Caudate nucleus (tissue), 63 donors: ENCODE measurements at places on chromosomes 11 and 22.

- DNase-seq: no peak
Measured at GRCh38 chr22:21694795-21695429, 29.1 kb downstream of the PPIL2 start.

DNA sequence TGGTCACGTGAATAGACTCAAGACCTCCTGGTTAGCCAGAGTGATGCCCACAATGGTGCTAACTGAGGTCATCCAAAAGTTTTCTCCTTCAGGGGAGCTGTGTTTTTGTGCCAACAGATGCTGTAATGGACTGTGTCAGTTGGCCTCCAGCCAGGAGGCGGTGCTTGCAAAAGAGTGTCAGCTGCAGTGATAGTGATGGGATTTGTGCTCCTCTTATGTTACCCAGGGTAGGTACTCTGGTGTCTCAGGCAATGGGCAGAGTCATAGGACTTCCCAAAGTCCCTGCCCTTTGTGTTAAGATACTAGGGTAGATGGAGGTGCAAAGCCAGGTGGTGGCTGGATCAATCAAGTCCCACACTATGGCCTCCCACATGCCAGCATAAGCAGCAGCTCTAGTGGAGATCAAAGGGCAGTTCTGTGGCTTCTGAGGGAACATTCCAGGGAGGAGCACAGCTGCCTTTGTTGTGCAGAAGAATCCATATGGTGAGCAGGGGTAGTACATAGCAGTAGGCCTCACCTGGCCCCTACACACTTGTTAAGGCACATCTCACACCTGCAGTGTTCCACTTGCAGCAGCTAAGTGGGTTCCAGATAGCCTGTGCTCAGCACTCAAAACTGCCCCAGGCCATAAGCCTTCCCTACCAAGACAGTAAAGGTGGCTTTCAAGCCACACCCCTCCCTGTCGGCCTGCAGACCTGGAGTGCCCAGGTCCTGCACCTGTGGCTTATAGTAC, 9.4 kb upstream of the FANCF start:
- no peak for DNase-seq

GRCh38 chr11:83938148-83938547, 652.0 kb upstream of the CCDC90B start:
- no peak for DNase-seq

- no peak for DNase-seq
Measured at GRCh38 chr11:30041171-30041570, 24.3 kb upstream of the KCNA4 start.

DNA sequence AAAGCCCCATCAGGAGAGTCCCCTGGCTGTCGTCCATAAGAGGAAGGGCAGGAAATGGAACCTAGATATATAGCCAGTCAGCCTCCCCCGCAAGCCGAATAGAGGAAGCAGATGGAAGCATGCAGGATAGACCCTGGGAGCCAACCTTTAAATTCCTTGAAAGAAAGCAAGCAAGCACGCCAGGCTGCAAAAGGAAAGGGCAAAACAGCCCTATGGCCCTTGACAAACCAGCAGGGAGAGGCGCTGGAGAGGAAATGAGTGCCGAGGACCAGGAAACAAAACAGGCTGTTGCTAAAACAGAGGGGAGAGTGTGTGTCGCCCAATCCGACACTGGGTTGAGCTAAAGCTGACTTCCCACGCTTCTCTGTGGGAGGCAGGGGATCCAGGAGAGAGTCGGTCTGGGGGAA, 203.5 kb upstream of the MTNR1B start:
- no peak for DNase-seq

DNA sequence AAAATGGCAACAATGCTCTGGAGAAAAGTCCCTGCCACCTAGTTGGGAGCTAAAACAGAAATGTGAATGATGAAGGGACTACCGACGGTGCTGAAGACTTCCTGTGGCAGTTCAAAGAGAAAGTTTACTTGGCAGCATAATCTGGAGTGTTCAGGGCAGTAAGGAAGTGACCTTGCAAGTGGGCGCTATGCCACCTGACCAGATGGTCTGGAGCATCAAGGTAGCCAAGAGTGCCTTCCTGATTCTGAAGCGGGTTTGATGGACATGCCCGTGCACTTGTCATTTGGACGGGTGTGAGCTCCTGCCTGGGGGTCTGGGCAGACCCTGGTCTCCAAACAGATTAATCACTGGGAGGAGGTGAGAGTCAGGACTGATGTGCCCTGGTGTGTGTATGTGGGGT, 1.8 kb upstream of the SNX19 start:
- no peak for DNase-seq

DNA sequence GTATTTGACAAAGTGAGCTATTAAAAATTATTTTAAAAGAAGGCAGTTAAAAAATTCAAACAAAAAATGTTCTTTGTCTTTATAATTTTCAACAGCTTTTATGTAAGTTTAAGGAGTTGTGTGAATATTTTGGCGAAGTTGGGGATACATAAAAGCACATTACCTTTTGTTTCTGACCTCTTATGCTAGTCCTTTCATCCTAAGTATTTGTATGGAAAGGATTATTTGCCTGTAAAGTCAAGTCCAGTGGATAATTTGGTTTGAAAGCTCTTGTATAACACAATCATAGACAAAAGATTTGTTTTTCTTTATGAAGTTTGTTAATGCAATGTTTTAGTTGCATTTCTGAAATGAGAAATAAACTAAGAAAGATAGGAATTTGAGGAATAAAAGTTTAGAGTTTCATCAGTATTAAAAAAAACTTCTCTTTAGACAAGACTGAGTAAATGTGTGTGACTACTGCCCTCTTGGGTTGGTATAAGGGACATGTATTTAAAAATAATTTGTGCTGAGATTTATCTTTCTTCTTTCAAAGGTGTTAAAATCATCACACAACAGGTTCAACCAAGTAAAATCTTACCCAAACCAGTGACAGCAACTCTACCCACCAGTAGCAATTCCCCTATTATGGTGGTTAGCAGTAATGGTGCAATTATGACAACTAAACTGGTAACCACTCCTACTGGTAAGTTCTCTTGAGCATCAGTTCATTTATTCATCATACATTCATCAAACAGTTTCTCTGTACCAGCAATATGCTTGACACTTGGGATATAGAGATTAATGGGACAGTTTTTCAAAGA, 68.2 kb downstream of the EMSY start:
- no peak for DNase-seq
